AG04450 (cell line): ENCODE measurements at places on chromosomes 7 and 10. TPM values are rescaled to one million over a fixed set of nuclear protein-coding genes. Genes with fewer than 3 reads are reported as not detected.

Gene FOXI2
- polyA plus RNA-seq = not detected in 2 replicates

Gene SLC13A4
- 0.09 and 0.32 TPM in 2 replicates for polyA plus RNA-seq

Gene HOXA4
- 5.4 and 5.8 TPM in 2 replicates for polyA plus RNA-seq

Gene CPA5
- 0.14 and 0.16 TPM in 2 replicates for polyA plus RNA-seq

Gene TSPAN12
- 3.4 and 6.9 TPM in 2 replicates for polyA plus RNA-seq

Gene TBX20
- not detected in 2 replicates for polyA plus RNA-seq

Gene ARHGEF5
- polyA plus RNA-seq = 0.47 and 0.79 TPM in 2 replicates

Gene ARID5B
- 132 and 137 TPM in 2 replicates for polyA plus RNA-seq

Gene PON1
- not detected in 2 replicates for polyA plus RNA-seq
